Right renal cortex interstitium (tissue), 3 donors: ENCODE measurements at places on chromosomes 3 and 15. TPM values are rescaled to one million over a fixed set of nuclear protein-coding genes. Genes with fewer than 3 reads are reported as not detected.

The ADAMTS7 gene
- 18.7 TPM for polyA plus RNA-seq

- DNase-seq: no peak
Observed at GRCh38 chr15:69556344-69556743, 103.7 kb downstream of the RPLP1 start.

DNA sequence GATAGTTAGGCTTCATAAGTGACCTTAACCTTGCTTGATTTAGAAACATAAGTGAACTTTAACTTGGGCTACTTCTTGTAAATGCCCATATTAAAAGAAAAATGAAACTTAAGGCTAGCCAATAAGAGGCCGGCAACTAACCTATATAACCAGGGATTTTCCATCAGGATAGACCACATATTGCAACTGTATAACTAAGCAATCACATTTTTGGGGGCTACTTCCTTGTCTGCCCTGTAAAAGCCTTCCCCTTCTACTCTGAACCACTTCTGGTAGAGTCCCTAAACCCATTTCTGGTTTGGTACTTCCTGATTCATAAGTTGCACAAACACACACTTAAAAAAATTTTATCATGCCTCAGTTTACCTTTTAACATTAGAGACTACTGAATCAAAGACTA, 150.9 kb upstream of the UBE2E2 start:
- no peak for DNase-seq

- no peak for DNase-seq
Observed at GRCh38 chr3:186663361-186664118, 2.3 kb upstream of the HRG start.

- no peak for DNase-seq
Observed at GRCh38 chr3:143037867-143038266, 36.5 kb downstream of the U2SURP start.

The MITF gene
- 47.7 TPM for polyA plus RNA-seq

DNA sequence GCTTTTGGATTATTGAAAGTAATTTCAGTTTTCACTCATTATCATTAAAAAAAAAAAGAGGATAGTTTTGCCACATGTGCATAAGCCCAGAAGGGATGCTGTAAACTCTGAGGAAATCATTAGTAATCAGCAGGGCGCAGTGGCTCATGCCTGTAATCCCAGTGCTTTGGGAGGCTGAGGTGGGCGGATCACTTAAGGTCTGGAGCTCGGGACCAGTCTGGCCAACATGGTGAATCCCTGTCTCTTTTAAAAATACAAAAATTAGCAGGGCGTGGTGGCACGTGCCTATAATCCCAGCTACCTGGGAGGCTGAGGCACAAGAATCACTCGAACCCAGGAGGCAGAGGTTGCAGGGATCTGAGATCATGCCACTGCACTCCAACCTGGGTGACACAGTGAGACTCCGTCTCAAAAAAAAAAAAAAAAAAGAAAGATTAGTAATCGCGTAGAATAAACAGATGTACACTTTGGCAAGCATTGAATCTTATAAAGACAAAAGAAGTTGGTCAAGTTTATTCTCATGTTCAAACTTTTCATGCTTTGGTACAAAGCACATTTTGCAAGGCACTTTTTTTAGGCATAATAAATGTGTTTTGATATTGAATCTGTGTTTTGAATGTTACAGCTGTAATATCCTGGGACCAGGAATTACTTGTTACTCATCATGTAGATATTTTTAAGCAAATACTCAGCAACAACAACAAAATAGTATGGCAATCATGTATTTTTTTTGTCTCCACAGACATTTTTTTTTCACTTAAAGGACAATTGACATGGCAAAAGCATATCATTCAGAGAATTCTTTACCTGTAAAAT, 93.2 kb upstream of the AGTR1 start:
- no peak for DNase-seq

The TEX55 gene
- not detected for polyA plus RNA-seq

The PEX11A gene
- 18.5 TPM for polyA plus RNA-seq

DNA sequence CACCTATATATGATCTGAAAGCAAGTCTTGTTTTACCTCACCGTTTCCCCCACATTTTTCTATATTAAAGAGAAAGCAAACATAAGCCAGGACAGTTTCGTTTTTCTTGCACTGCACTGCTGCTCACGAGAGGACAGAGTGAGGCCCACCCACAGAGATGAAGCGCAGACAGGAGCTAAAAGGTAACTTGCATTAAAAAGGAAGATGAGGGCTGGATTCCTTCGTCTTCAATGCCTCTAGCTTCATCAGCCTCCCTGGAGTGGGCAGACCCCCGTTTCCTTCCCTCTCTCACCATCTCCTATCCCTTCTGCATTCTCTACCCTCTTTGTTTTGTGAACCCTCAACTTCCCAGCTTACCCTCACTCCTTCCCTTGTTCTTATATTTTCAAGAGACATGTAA, 18.9 kb downstream of the SUMF1 start:
- no peak for DNase-seq

The PDE8A gene
- 40.4 TPM for polyA plus RNA-seq

- no peak for DNase-seq
Observed at GRCh38 chr3:46455231-46456115, 9.2 kb downstream of the LTF start.

- no peak for DNase-seq
Observed at GRCh38 chr3:56309465-56309864, 158.8 kb downstream of the ERC2 start.

The ISLR gene
- polyA plus RNA-seq: 51.7 TPM

DNA sequence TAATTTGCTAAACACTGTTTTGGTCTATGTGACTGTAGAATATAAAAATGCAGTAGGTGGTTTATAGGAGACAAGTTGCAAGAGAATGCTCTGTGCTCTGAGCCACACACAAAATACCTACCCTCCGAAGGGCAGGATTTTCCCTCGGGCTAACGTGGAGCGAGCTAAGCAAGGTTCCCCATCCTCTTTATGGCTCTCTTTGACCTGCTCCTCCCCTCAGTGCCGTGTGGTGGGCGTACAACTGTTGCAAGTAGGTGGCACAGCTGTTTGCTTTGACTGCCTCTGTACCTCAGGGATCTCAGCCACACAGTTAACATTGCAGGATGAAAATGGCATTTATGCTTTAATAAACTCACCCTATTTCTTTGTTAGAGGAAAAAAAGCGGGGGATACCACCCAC, 339.1 kb downstream of the SATB1 start:
- no peak for DNase-seq

DNA sequence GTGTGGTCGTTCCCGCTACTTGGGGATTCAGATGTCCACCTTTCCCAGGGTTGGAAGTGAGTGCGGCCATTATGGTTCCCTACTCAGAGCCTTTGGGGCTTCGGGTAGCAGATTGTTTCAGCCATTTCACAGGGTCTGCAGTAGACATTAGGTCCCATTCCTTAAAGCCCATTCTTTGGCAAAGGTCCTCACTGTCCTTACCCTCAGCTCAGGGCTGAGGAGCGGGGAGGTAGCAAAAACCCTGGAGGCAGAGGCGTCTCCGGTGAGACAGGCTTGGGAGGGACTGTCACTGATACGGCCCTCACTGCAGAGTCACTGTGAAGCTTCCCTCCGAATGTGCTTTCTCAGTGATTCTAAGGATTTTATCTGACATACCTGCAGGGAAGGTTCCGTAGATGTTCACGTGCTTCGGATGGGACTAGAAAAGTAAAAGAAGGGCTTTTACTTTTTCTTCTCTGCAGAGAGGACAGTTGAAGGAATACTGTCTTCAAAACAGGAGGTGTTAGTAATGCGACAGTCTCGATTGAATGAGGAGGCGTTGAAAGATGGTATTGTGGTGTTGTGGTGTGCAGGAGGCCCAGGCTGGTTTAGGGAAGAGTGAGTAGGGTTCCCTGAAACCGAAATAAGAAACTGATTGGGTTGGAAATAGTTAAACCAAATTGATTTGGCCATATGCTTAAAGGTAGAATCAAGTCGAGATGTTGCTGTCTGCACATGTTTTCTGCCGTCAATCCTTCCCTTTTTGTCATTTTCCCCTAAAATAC, 630 bp downstream of the ATP6V1A start:
- no peak for DNase-seq

- DNase-seq: no peak
Observed at GRCh38 chr3:133880287-133880686, 15.4 kb downstream of the RAB6B start.

The GCNT3 gene
- polyA plus RNA-seq: 0.57 TPM

DNA sequence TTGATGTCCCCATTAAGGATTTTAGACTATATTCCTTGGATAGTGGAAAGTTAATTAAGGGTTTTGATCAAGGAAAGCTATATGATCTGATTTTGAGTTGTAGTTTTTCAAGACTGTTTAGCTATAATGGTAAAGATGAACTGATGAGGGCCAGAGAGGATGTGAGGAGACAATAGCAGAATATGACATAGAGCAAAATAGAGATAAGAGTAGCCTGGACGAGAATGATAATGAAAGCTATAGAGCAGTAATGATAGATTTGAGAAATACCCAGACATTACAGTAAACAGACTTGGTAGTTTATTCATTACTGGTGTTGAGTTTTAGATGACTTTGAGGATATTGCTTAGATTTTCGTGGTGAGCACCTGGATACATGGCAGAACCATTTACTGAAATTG, 3.8 kb downstream of the SUCNR1 start:
- no peak for DNase-seq

GRCh38 chr3:189699885-189700284, 68.7 kb downstream of the TP63 start:
- no peak for DNase-seq

GRCh38 chr3:2645001-2645400, 465.2 kb downstream of the IL5RA start:
- DNase-seq: no peak

DNA sequence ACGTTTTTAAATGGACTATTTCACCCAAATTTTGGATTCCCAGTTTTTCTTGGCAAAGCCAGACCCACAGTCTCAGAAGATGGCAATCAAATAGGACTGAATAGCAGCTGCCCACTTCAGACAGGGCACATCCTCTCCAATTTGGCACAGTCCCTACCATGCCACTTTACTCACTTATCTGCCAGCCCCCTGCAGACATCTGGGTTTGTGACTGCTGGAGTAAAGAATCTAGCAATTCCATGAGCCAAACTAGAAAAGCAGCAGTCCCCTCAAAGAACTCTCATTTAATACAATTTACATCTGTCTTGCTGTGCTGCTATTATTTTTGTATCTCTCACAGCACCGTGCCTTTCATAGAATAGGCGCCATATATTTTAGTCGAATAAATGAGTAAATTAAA, 16.0 kb upstream of the LRRN1 start:
- no peak for DNase-seq

- DNase-seq: no peak
Observed at GRCh38 chr15:98403569-98403968, 244.8 kb upstream of the IGF1R start.
